ENCODE measurements at places on chromosomes 2 and 18.

DNA sequence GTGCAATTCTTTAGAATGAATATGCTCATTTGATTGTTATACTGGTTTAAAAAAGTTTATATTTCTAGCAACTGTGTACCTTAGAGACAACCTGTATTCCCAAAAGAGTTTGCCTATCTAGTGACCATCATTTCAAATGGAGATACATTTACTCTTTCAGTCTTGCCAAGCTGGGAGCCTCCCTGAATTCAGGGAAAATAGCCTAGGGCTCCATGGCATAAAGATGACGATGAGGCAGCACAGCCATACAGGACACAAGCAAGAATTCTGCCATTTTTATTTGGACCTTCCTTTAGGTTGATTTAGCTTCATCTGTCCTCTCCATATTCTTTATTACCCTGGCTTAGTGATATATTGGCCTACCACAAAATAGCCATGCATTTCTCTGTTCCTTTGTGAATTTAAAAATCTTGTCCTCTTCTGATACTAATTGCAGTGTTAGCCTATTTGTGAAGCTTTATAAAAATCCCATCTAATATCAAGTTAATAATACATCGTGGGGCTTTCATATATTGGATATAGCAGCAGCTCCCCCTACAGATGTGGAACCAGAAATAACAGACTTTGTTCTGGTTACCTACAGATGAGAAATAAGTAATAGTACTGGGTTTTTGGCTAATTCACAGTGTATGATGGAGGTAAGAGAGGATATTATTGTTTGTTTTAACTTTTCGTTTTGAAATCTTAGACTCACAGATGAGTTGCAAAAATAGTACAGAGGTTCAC lies 1661.9 kb upstream of the PIK3C3 start:
- DNase-seq, result peak; percentile 22

GRCh38 chr2:15971831-15972522 lies 31.6 kb downstream of the MYCN start:
- DNase-seq, result no peak

- DNase-seq, result no peak
Measured at GRCh38 chr2:61736953-61737352, 116.9 kb downstream of the FAM161A start.

DNA sequence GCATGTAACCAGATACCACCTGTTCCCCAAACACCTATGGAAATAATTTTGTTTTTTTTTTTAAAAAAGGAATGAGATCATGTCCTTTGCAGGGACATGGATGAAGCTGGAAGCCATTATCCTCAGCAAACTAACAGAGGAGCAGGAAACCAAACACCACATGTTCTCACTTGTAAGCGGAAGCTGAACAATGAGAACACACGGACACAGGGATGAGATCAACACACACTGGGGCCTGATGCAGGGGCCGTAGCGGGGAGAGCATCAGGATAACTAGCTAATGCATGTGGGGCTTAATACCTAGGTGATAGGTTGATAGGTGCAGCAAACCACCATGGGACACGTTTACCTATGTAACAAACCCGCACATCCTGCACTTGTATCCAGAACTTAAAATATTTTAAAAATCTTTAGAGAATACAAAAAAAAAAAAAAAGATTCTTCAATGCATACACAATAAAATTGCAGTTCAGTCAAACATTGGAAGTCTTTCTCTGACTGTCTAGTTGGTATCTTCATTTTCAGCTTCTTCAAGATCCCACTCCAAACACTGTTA lies 11.6 kb upstream of the CASP10 start:
- no peak for DNase-seq

DNA sequence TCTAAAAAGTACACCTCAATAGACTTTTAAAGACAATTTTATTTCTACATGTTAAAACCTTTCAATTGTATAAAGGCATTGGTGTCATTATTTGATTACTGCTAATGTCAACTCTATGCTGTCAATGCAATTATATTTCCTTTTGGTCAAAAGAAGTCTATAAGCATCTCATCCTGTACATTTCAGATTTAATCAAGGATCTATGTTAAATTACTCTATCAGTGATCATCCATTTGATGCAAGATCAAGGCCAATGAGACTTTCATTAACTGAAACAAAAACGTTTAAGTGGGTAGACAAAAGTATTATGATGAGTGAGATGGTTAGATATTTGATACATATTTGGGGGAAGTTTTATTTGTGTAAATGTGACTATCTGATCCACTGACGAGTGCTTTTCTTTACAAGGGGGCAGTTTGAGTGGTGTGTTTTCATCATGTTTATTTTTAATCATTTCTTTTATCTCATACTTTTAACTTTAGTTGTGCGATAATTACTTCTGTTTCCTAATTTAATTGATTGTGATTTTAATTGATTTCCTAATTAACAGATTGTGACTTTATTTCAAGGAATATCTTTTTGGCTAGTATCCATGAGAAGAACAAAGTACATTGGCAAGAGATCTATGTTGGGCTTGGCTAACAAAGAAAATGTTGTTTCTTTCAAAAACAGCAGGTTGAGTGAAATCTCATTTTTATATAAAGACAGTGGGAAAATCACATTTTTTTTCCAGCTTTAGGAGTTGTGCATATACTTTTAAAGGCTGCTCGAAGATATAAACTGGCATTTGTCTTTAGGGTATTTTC lies 1.1 kb downstream of the ARHGAP28 start:
- DNase-seq, result no peak

DNA sequence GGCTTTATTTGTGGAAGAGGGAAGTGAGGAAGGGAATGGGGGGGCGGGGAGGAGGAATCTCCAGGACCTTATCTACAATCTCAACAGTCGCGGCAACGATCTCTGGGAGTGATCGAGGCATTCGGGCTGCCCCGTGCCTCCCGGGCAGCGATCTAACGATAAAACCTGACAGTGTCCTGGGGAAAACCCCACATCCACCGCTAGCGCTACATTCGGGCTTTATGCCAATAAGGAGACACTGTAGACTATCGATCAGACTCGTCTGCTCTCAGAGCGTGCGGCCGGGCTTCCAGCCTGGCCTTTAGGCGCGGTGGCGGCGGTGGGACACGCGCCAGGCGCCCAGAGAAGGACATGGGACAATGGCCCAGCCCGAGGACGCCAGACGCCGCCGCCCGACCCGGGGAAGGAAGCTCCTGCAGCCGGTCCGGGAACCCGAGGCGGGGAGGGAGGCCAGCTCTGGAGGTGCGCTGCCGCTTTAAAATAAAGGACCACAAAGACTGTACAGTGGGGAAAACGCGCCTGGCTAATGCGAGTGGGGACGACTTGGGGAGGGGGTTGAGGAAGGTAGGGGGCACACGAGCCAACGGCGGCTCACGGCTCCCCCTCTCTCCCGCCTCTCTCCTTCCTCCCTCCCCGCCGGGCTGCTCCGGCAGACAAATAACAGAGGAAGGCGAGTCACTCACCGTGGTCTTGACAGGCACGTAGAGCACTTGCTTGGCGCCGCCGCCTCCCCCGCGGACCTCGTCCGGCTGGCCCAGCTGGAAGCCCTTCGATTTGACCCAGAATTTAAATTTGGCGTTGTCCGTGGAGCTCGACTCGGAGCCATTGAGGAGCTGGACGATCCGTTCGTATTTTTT lies 2.2 kb downstream of the NOL4 start:
- peak; percentile 29 for DNase-seq

DNA sequence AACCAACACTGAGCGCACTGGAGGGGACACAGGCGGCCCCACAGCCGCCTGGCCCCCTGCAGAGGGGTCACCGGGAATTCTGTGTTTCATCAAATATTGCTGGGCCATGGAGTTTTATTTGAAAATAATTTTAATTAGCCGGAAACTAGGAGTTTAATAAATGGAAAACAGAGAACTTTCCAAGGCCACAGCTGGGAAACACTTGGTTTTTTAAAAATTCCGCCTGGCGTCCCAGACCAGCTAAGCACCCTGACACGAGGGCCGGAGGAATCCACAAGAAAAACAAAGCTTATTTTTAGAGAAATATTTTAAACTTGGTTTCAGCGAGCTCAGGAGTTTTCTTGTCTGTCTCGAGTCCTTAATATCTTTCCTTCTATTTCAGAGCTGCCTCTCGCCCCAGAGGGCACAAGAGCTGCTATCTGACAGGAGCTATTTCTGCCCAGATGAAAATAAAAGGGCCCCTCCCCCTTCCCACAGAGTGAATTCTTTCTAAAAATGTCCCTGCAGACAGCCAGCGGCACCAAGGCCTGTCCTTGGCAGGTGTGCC lies 8.2 kb downstream of the ZFP36L2 start:
- DNase-seq, result peak; percentile 55

- no peak for DNase-seq
Measured at GRCh38 chr2:21658907-21659477, 535.2 kb downstream of the TDRD15 start.

Data from GM23248 (cell line).